ENCODE measurements at places on chromosomes 12 and 14. TPM values are rescaled to one million over a fixed set of nuclear protein-coding genes. Genes with fewer than 3 reads are reported as not detected.

- DNase-seq = no peak
Observed at GRCh38 chr14:27917896-27918295, 848.7 kb upstream of the FOXG1 start.

- DNase-seq = no peak
Observed at GRCh38 chr14:105602799-105603793, 76.7 kb downstream of the TMEM121 start.

Gene IFI27
- 8.2 TPM for polyA plus RNA-seq

GRCh38 chr12:26854031-26854390, 21.0 kb upstream of the ITPR2 start:
- no peak for DNase-seq

Gene SPATS2
- polyA plus RNA-seq = 55.7 TPM

DNA sequence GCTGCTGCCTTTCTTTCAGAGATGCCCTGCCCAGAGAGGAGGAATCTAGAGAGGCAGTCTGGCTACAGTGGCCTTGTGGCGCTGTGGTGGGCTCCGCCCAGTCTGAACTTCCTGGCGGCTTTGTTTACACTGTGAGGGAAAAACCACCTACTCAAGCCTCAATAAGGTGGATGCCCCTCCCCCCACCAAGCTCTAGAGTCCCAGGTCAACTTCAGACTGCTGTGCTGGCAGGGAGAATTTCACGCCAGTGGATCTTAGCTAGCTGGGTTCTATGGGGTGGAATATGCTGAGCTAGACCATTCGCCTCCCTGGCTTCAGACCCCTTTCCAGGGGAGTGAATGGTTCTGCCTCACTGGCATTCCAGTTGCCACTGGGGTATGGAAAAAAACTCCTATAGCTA, 25.6 kb downstream of the SPATA7 start:
- DNase-seq = no peak

Gene PKP2
- polyA plus RNA-seq = 16.8 TPM

DNA sequence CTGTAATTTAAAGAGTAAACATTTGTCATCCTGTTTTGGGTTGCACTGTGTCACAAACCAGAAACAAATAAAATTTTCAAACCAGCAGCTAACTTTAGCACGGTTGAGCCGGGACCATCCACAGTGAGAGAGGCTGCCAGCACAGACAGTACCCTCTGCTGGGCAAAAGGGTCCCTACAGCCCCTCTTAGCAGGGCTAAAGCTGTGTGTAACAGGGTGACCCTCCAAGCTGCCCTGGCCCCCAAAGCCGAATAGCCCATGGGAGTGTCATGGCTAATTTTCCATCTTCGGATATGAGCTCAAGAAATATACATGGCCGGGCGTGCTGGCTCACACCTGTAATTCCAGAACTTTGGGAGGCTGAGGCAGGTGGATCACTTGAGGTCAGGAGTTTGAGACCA, 157.1 kb upstream of the GRIN2B start:
- no peak for DNase-seq

Gene KSR2
- 0.64 TPM for polyA plus RNA-seq

Gene FAM90A1
- 1.1 TPM for polyA plus RNA-seq

DNA sequence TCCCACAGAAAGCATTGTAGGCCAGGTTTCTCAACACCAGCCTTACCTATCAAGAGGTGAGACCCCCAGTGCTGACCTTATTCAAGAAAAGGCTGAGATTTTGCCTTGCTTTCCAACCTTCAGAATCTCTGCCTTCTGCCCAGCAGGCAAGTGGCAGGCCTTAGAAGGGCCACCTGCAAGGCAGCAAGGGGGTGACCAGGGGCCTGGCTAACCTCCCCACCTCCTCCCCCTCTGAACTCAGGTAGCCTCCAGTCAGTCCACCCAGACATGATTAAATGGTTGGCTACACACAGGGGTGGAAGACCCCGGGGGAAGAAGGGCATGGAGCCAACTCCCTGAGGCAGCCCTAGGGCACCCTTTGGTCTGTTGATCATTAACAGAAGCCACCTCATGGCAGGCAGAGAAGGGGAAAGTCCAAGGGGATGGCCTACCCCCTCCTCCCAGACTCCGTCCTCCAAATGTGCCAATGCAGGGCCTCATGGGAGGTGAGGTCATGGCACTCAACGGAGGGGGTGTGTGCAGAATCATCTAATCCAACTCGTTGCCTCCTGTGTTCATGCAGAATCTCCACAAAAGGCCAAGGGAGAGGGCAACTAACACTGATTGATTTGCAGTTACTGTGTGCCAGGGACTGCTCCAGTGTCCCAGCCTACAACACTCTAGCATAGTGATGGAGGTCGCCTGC, 8.5 kb downstream of the ZFP36L1 start:
- DNase-seq = no peak

GRCh38 chr12:85191-85666, 18.7 kb downstream of the IQSEC3 start:
- DNase-seq = no peak

- no peak for DNase-seq
Observed at GRCh38 chr14:21042918-21043317, 756 bp downstream of the RNASE7 start.

Data from left renal cortex interstitium (tissue), 4 donors.